GOT3 (cell line): ENCODE measurements at places on chromosomes 5 and 9.

- DNase-seq: no peak
Measured at GRCh38 chr9:36576866-36577265, 4.2 kb downstream of the MELK start.

GRCh38 chr5:31470608-31471007 lies 61.3 kb downstream of the DROSHA start:
- DNase-seq: no peak

GRCh38 chr9:100099722-100100042 lies 639 bp downstream of the INVS start:
- DNase-seq: no peak

GRCh38 chr5:98397081-98397480 lies 376.4 kb upstream of the RGMB start:
- DNase-seq: no peak

DNA sequence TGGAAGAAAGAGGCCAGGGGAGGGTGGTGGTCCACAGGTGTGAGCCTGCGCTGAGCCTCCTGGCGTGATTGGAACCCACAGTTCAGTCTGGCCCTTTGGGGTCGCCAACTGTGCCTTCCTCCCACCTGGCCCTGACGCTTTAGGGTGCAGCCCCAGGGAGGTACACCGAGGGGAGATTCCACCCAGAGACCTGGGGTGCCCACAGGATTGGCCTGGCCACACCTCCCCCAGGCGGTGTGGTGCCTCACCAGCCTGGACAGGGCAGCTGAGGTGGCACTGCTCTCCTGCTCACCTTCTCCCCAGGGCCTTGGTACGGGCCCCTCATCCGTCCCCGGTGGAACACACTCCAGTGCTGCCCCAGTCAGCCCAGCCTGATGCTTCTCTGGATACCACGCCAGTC lies 1.0 kb upstream of the CLIC3 start:
- DNase-seq: no peak

GRCh38 chr9:127561491-127562278 lies 50.4 kb upstream of the STXBP1 start:
- peak; percentile 65 for DNase-seq
